ENCODE measurements at places on chromosomes 2 and 18. TPM values are rescaled to one million over a fixed set of nuclear protein-coding genes. Genes with fewer than 3 reads are reported as not detected.

The VPS54 gene
- 34.6 TPM for total RNA-seq

The DCDC2C gene
- total RNA-seq: 0.69 TPM

The RAB27B gene
- total RNA-seq: 118 TPM

The UGT1A8 gene
- total RNA-seq: not detected

The CFC1 gene
- 9.2 TPM for total RNA-seq

The DES gene
- 1.4 TPM for total RNA-seq

The TTN gene
- total RNA-seq: 2.3 TPM

The COL6A3 gene
- 14.1 TPM for total RNA-seq

The MYOM1 gene
- total RNA-seq: 10.4 TPM

The GPR17 gene
- total RNA-seq: 28.6 TPM

The TTR gene
- 410 TPM for total RNA-seq

The CYBRD1 gene
- 14.5 TPM for total RNA-seq

The CPLX4 gene
- total RNA-seq: not detected

The ANO7 gene
- total RNA-seq: 0.46 TPM

The RNMT gene
- total RNA-seq: 47.7 TPM

The SAG gene
- total RNA-seq: 1.4 TPM

The SDC1 gene
- 17.1 TPM for total RNA-seq

The CFAP221 gene
- 25.4 TPM for total RNA-seq

The TAF1B gene
- 45.2 TPM for total RNA-seq

The PNPT1 gene
- 33.7 TPM for total RNA-seq

The STON1 gene
- 7.6 TPM for total RNA-seq

The ACSL3 gene
- total RNA-seq: 284 TPM

The SLC14A1 gene
- 5.1 TPM for total RNA-seq

The IL1RN gene
- not detected for total RNA-seq

The CD302 gene
- total RNA-seq: 6.7 TPM

The NT5C1B gene
- not detected for total RNA-seq

The KLHL41 gene
- total RNA-seq: 3.9 TPM

The UGT1A3 gene
- total RNA-seq: not detected

The AMER3 gene
- 33.7 TPM for total RNA-seq

The IL37 gene
- not detected for total RNA-seq

The OTOS gene
- not detected for total RNA-seq

Data from diencephalon (tissue), 1 donor.